Erythroblast (primary cell): ENCODE measurements at places on chromosomes 1 and 21.

GRCh38 chr1:99727575-99728185 is 38.8 kb downstream of the FRRS1 start:
- DNase-seq = no peak

DNA sequence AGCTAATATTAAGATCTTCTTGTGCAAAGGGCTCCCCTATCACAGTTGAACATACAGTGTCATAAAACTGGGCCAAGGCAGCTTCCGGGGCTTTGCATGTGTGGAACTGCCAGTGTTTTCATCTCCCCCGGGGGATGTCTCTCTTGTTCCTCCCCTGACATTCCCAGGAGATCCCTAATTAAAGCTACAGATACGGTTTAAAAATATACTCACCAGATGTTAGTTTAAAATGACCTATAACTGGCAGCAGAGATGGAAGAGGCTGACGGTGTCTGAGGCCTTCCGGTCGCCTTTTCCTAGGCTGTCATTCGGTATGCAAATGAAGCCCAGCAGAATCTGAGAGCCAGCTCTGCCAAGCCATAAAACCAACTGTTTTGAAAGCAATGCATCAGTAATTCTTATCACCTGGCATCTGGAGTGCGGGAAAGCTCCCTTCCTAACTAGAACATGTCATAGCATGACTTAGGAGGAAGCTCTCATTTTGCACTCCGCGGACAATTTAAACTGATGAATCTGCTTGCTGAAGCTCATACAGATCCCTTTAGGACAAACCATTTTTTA is 436.5 kb upstream of the VAMP3 start:
- no peak for DNase-seq

- DNase-seq = no peak
Measured at GRCh38 chr1:20190256-20191160, 4.2 kb upstream of the PLA2G2C start.

GRCh38 chr1:59520827-59521418 is 224.0 kb downstream of the FGGY start:
- no peak for DNase-seq

GRCh38 chr1:238951809-238952208 is 434.6 kb upstream of the CHRM3 start:
- DNase-seq = no peak
